ENCODE measurements at places on chromosomes 7 and 10.

DNA sequence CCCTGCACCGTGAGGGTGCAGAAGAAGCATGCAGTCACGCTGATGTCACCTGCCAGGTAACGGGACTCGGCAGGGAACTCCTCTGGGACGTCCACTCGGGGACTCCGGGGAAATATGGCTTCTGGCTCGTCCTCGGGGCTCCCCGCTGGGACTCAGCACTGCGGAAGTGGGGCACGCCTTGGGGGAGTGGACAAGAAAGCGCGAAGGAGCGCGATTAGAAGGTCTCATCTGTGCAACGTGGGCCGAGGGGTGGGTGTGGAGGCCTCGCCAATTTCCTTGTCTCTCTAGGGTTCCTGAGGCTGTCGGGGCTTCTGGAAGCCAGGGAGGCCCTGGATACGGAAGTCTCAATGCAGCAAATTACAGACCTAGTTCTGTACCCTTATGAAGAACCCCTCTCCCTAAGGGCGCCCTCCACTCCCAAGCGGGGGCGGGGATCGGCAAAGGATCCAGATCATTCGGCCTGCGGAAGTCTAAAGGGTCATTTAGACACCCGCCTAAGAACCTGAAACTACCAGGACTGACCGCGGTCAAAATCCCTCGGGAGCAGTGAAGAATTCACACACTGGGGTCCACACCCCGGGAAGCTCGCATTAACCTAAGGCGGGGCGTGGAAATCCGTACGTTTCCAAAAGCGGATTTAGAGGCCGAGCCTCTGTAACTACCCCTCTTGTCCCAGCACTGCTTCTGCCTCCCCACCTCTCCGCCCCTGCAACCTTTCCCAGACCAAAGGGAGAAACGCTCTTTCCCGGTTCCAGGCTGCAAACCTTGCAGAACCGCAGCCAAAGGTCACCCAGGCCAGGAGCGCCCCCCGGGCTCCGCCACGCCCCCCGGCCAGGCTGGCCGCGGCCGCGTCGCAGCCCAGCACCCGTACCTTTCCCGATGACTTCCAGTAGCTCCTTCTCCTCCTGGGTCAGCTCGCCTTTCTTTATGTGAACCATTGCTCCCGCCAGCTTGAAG, 640 bp downstream of the ANKMY2 start:
- peaks cover 4% of the 10 kb centered on the region for H3K4me1 ChIP-seq
- peak overlapping the region; percentile 94 for H3K4me3 ChIP-seq
- H3K27me3 ChIP-seq: no peaks in the 10 kb centered on the region
- no peaks in the 10 kb centered on the region for H3K36me3 ChIP-seq
- H3K27ac ChIP-seq: peak overlapping the region; percentile 88
- peak; percentile 73 for DNase-seq

DNA sequence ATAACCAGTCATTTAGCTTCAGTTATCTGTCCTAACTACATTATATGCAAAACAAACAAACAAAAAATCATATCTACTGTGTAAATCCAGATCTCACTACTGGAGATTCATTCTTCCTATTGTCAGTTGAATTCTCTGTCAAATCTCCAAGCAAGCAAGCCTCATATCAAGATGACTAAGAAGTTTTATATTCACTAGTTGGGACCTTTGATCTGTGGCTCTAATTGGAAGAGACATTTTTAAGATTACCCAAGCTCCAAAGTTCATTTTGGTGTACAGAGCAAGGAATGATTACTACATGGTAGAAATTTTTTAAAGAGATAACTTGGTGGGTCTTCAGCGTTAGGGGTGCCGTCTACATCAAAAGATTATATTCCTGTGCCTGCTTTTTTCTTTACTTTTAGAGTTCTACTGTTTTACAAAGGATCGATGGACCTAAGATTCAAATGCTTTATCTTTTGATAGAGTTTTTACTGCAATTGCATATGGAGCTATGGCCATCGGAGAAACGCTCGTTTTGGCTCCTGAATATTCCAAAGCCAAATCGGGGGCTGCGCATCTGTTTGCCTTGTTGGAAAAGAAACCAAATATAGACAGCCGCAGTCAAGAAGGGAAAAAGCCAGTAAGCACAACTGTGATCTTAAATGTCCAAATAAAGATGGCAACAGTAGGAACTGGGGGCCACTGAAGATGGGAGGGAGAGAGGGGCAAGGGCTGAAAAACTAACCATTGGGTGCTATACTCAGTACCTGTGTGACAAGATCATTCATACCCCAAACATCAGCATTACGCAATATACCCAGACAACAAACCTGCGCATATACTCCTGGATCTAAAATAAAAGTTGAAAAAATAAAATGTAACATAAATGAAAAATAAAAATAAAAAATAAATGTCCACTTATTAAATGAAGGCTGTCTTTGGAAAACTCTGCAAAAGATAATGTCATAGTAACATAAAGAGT, 47.9 kb downstream of the SP8 start:
- H3K4me1 ChIP-seq: no peaks in the 10 kb centered on the region
- no peak overlapping the region for H3K27ac ChIP-seq
- H3K36me3 ChIP-seq: no peaks in the 10 kb centered on the region
- H3K27me3 ChIP-seq: no peaks in the 10 kb centered on the region

GRCh38 chr7:149188213-149188612, 7.1 kb upstream of the ZNF282 start:
- no peak overlapping the region for H3K4me3 ChIP-seq
- no peaks in the 10 kb centered on the region for H3K36me3 ChIP-seq
- no peaks in the 10 kb centered on the region for H3K27me3 ChIP-seq
- DNase-seq: no peak

GRCh38 chr7:55209366-55209765, 155.8 kb upstream of the LANCL2 start:
- no peaks in the 10 kb centered on the region for H3K27me3 ChIP-seq
- H3K36me3 ChIP-seq: peaks cover 37% of the 10 kb centered on the region
- H3K4me1 ChIP-seq: peaks cover 9% of the 10 kb centered on the region
- H3K27ac ChIP-seq: no peak overlapping the region
- no peak overlapping the region for H3K4me3 ChIP-seq

GRCh38 chr10:88886557-88886956, 6.5 kb downstream of the STAMBPL1 start:
- H3K36me3 ChIP-seq: no peaks in the 10 kb centered on the region
- no peak overlapping the region for H3K4me3 ChIP-seq
- H3K4me1 ChIP-seq: peaks cover 1% of the 10 kb centered on the region
- peak; percentile 23 for DNase-seq
- H3K27me3 ChIP-seq: no peaks in the 10 kb centered on the region
- no peak overlapping the region for H3K27ac ChIP-seq

GRCh38 chr7:12210179-12211053, 678 bp upstream of the TMEM106B start:
- H3K27me3 ChIP-seq: peaks cover 3% of the 10 kb centered on the region
- no peaks in the 10 kb centered on the region for H3K36me3 ChIP-seq
- H3K4me3 ChIP-seq: peak overlapping the region; percentile 94

GRCh38 chr7:3285652-3286051, 15.4 kb upstream of the SDK1 start:
- no peak overlapping the region for H3K27ac ChIP-seq
- no peaks in the 10 kb centered on the region for H3K36me3 ChIP-seq
- peaks cover 7% of the 10 kb centered on the region for H3K4me1 ChIP-seq
- DNase-seq: no peak

- no peak overlapping the region for H3K4me3 ChIP-seq
- H3K4me1 ChIP-seq: no peaks in the 10 kb centered on the region
- H3K27me3 ChIP-seq: peaks cover 11% of the 10 kb centered on the region
- DNase-seq: no peak
- H3K36me3 ChIP-seq: no peaks in the 10 kb centered on the region
Measured at GRCh38 chr10:47059606-47060311, 148.5 kb downstream of the PTPN20 start.

- peak; percentile 22 for DNase-seq
- no peak overlapping the region for H3K4me3 ChIP-seq
- peaks cover 55% of the 10 kb centered on the region for H3K4me1 ChIP-seq
- no peaks in the 10 kb centered on the region for H3K27me3 ChIP-seq
- H3K27ac ChIP-seq: peak overlapping the region; percentile 90
Measured at GRCh38 chr7:30797176-30798040, 26.2 kb downstream of the MINDY4 start.

DNA sequence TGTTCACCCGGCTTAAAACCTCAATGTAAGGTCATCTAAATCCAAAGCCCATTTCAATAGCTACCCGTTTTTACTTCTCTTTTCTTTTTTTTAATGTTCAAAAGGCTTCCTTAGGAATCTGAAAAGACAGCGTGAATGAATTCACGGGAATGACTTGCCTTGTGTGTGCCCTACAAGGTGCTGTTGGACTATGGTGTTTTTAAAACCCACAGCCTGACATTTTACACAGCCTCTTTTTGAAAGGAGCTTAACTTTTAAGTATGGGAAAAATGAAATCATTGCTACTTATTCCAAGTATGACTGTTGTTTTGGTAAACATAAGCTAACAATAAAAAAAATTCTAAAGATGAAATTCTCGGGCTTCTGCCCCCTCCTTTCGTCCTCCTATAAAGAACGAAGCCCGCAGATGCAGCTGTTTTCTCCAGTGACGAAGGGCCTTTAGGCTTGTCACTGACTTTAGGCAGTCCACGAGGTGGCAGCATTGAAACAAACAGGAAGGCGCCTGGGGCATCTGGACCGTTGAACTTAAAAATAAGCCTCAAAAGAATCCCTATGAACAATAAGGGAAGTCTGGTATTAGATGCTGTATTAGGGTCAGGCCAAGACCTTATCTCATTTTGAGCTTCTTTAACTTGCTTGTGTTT, 141.3 kb downstream of the NRP1 start:
- peaks cover 11% of the 10 kb centered on the region for H3K4me1 ChIP-seq
- DNase-seq: peak; percentile 88
- peaks cover 17% of the 10 kb centered on the region for H3K36me3 ChIP-seq
- H3K27ac ChIP-seq: peak overlapping the region; percentile 89

- no peak for DNase-seq
- no peak overlapping the region for H3K4me3 ChIP-seq
- no peaks in the 10 kb centered on the region for H3K27me3 ChIP-seq
- H3K36me3 ChIP-seq: no peaks in the 10 kb centered on the region
Measured at GRCh38 chr7:129388333-129389098, 45.7 kb upstream of the STRIP2 start.

DNA sequence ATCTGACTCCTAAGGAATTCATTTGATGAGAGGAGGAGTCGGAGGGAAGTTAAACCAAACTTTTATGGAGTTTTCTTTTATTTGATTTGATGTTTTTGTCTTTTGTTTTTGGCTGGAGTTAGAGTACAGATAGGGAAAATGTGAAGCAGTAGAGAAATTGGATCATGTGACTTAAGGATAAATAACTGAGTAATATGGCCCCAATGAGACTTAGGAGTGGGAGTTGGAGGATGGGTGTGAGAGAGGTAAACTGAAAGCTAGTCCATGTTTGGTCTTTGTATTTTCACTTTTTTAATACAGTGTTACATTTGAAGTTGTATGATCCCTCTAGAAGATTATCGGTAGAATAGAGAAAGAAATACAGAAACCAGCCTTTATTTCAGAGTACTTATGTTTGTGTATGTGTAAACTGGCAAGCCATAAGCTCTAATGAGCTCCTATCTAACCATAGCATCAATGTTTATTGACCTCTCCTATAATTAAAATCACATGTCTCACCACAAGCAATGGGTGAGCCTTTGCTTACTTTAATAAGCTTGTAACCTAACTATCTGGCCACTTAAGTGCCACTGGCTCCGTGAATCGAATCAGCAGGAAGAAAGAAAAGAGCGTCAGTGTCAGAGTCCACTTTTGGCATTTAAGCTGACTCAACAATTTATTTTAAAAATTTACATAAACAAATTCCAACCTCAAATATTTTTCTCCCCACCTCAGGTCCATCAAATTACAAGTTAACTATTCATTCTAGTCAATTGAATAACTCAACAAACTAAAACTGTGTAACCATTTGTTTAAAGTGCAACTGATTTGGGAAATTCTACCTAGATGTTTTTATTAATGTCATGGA, 113.8 kb downstream of the EPDR1 start:
- no peak overlapping the region for H3K4me3 ChIP-seq
- no peaks in the 10 kb centered on the region for H3K36me3 ChIP-seq
- DNase-seq: no peak
- no peaks in the 10 kb centered on the region for H3K27me3 ChIP-seq
- no peaks in the 10 kb centered on the region for H3K4me1 ChIP-seq
- H3K27ac ChIP-seq: no peak overlapping the region

GRCh38 chr7:73973091-73973490, 54.9 kb upstream of the ELN start:
- H3K27ac ChIP-seq: no peak overlapping the region
- no peak overlapping the region for H3K4me3 ChIP-seq
- peaks cover 4% of the 10 kb centered on the region for H3K36me3 ChIP-seq
- no peak for DNase-seq

- no peak overlapping the region for H3K27ac ChIP-seq
- no peaks in the 10 kb centered on the region for H3K36me3 ChIP-seq
- H3K27me3 ChIP-seq: peaks cover 31% of the 10 kb centered on the region
- DNase-seq: no peak
Measured at GRCh38 chr7:150953061-150953997, 24.8 kb downstream of the KCNH2 start.

DNA sequence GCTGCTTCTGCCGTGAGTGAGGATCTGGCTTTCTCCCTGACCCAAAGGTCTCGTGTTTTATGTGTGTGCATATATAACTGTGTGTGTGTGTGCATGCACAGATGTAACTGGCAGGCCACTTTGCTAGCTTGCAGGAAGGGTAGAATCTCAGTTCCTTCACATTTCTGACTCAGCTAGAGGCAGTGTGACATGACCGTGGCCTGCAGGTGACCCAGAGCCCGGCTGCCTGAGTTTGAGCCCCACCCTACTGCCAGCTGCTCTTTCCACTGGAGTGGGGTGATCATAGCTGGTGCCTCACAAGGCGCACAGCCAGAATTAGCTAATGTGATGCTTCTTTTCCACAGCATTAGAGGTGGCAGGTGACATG, 9.3 kb upstream of the MYL7 start:
- DNase-seq: no peak
- peaks cover 18% of the 10 kb centered on the region for H3K4me1 ChIP-seq
- no peak overlapping the region for H3K27ac ChIP-seq
- no peaks in the 10 kb centered on the region for H3K36me3 ChIP-seq
- no peak overlapping the region for H3K4me3 ChIP-seq
- H3K27me3 ChIP-seq: peaks cover 17% of the 10 kb centered on the region

- no peaks in the 10 kb centered on the region for H3K27me3 ChIP-seq
- no peak overlapping the region for H3K27ac ChIP-seq
- no peak for DNase-seq
- no peak overlapping the region for H3K4me3 ChIP-seq
- H3K4me1 ChIP-seq: no peaks in the 10 kb centered on the region
Measured at GRCh38 chr7:133233142-133233541, 19.7 kb upstream of the EXOC4 start.

GRCh38 chr7:1985042-1985441, 247.7 kb downstream of the MAD1L1 start:
- no peak overlapping the region for H3K4me3 ChIP-seq
- H3K27ac ChIP-seq: no peak overlapping the region
- no peak for DNase-seq
- peaks cover 2% of the 10 kb centered on the region for H3K4me1 ChIP-seq

GRCh38 chr7:116610210-116610609, 61.8 kb upstream of the MET start:
- peaks cover 19% of the 10 kb centered on the region for H3K27me3 ChIP-seq
- H3K36me3 ChIP-seq: no peaks in the 10 kb centered on the region
- H3K4me1 ChIP-seq: no peaks in the 10 kb centered on the region
- H3K27ac ChIP-seq: no peak overlapping the region
- DNase-seq: peak; percentile 70
- no peak overlapping the region for H3K4me3 ChIP-seq

- DNase-seq: peak; percentile 92
- peak overlapping the region; percentile 98 for H3K27ac ChIP-seq
- H3K4me3 ChIP-seq: no peak overlapping the region
- no peaks in the 10 kb centered on the region for H3K27me3 ChIP-seq
- no peaks in the 10 kb centered on the region for H3K36me3 ChIP-seq
- H3K4me1 ChIP-seq: peaks cover 9% of the 10 kb centered on the region
Measured at GRCh38 chr10:126397640-126398382, 9.5 kb upstream of the ADAM12 start.

GRCh38 chr10:132611986-132612385, 74.4 kb downstream of the INPP5A start:
- no peak overlapping the region for H3K4me3 ChIP-seq
- H3K27ac ChIP-seq: no peak overlapping the region
- peaks cover 18% of the 10 kb centered on the region for H3K4me1 ChIP-seq

Measured in mesenchymal stem cell (in vitro differentiated cells and primary cell).